Mesenchymal stem cell (in vitro differentiated cells and primary cell): ENCODE measurements at places on chromosomes 1 and 21.
A peak's percentile ranks its signal among the peaks of the same experiment; 100 is the strongest.

DNA sequence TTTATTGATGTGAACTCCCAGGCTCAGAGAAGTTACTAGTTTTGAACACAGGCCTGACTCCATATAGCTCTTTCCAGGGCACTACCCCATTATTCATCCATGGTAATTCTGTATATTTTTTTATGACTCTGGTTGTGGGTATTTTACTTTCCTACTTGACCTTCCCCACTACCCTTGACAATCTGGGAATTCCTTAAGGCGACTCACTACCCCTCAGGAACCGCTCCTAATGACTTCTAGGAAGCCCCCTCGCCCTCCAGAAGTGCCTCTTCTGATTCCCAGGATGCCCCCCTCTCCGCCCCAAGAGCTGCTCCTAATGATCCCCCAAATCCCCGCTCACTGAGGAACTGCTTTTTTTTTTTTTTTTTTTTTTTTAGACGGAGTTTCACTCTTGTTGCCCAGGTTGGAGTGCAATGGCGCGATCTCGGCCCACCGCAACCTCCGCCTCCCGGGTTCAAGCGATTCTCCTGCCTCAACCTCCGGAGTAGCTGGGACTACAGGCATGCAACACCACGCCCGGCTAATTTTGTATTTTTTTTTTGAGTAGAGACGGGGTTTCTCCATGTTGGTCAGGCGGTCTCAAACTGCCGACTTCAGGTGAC is 972 bp upstream of the KDM4A start:
- peak overlapping the region; percentile 84 for H3K27ac ChIP-seq
- peaks cover 8% of the 10 kb centered on the region for H3K4me1 ChIP-seq
- H3K27me3 ChIP-seq: peaks cover 12% of the 10 kb centered on the region
- peak; percentile 29 for DNase-seq
- peaks cover 11% of the 10 kb centered on the region for H3K36me3 ChIP-seq
- H3K4me3 ChIP-seq: peak overlapping the region; percentile 48

DNA sequence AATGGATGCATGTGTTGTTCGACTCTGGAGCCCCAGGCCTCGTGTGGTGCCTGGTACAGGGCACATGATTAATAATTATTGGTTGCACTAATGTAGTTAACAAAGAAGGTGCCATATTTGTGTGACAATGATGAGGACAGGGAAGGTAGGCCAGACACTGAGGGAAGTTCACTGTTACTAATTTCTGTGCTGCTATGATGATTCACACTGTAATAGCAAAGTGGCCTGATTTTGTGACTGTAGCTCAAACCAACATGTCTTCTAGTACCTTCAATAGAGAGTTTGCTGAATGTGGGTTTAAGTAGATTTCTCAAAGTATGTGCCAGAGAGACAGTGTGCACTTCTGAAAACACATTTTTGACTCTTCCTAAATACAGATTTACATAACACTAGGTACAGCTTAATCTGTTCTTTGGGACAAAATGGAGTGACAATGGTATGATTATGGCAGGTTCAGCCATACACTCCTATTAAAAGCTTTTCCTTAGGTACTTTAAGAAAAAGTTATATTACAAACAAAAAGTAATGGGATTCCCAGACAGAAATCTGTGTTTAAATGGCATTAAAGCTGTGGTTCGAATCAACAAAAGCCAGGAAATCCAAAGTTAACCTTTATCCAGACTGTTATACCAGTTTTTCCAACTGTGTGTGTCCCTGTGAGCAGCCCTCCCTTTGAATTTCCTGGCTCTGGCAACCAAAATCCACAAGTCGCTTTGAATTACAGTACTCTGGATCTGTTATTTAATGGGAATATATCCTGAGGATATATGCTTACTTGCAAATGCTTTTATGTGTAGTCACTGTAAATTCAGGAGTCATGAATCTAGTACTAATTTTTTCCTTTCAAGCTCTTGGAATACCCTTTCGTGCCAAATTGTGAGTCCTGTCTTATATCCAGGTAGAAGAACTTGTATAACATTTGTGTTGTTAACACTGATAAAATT is 277.1 kb upstream of the SGIP1 start:
- H3K4me1 ChIP-seq: no peaks in the 10 kb centered on the region
- no peak overlapping the region for H3K4me3 ChIP-seq
- no peaks in the 10 kb centered on the region for H3K27me3 ChIP-seq

- no peaks in the 10 kb centered on the region for H3K36me3 ChIP-seq
- no peak overlapping the region for H3K27ac ChIP-seq
- H3K4me3 ChIP-seq: no peak overlapping the region
Measured at GRCh38 chr1:163290025-163290640, 31.6 kb upstream of the NUF2 start.

GRCh38 chr1:77382366-77382765 is 100.5 kb downstream of the AK5 start:
- no peaks in the 10 kb centered on the region for H3K27me3 ChIP-seq
- peaks cover 12% of the 10 kb centered on the region for H3K4me1 ChIP-seq
- no peak for DNase-seq
- H3K36me3 ChIP-seq: no peaks in the 10 kb centered on the region

DNA sequence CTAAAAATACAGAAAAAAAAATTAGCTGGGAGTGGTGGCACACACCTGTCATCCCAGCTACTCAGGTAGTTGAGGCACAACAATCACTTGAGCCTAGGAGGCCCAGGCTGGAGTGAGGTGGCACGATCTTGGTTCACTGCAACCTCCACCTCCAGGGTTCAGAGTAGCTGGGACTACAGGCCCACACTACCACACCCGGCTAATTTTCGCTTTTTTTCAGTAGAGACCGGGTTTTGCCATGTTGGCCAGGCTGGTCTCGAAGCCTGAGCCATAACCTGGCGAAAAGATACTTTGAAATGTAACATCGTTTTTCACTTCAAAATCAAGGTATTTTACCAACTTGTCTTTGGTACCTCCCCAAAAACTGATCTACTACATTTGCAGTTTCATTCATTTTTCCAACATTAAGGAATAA is 6.1 kb downstream of the GAS5 start:
- no peak overlapping the region for H3K27ac ChIP-seq
- H3K4me3 ChIP-seq: no peak overlapping the region
- DNase-seq: no peak
- no peaks in the 10 kb centered on the region for H3K4me1 ChIP-seq
- no peaks in the 10 kb centered on the region for H3K27me3 ChIP-seq

- H3K27ac ChIP-seq: no peak overlapping the region
- DNase-seq: no peak
- peaks cover 15% of the 10 kb centered on the region for H3K4me1 ChIP-seq
- no peak overlapping the region for H3K4me3 ChIP-seq
- peaks cover 14% of the 10 kb centered on the region for H3K27me3 ChIP-seq
Measured at GRCh38 chr1:25575191-25575590, 31.8 kb downstream of the LDLRAP1 start.

- H3K4me1 ChIP-seq: peaks cover 1% of the 10 kb centered on the region
- H3K36me3 ChIP-seq: peaks cover 8% of the 10 kb centered on the region
- H3K4me3 ChIP-seq: no peak overlapping the region
- H3K27ac ChIP-seq: no peak overlapping the region
- peak; percentile 68 for DNase-seq
Measured at GRCh38 chr1:77220687-77221463, 1.6 kb upstream of the PIGK start.

GRCh38 chr1:73909043-73909562 is 288.9 kb downstream of the LRRIQ3 start:
- H3K27ac ChIP-seq: no peak overlapping the region
- H3K27me3 ChIP-seq: no peaks in the 10 kb centered on the region
- H3K4me1 ChIP-seq: no peaks in the 10 kb centered on the region

DNA sequence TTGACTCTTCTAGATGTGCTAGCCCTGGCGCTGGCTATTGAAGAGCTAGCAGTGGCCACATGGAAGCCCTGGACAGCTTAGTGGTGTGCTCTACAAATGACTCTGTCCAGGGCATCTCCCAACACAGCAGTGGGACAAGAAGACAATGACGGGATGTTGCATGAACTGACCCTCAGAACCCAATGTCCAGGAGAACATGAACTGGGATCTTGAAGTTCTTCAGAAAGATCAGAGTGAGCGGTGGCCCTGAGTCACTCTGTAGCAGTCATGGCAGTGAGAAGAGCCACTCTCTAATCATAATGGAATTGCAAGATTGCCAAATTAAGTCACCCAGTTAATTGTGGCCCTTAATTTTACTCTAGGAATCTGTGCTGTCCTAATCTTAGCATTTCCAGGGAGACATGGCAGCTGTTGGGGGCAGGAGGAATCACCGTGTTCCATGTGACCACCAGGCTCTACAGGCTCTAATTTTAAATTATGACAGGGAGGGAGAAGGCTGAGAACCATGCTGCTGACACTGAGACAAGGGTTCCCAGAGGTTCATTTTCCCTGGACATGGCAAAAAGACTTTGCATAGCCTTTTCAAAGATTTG is 10.2 kb upstream of the OBSCN start:
- DNase-seq: no peak
- H3K4me3 ChIP-seq: no peak overlapping the region
- H3K36me3 ChIP-seq: no peaks in the 10 kb centered on the region
- H3K4me1 ChIP-seq: no peaks in the 10 kb centered on the region

DNA sequence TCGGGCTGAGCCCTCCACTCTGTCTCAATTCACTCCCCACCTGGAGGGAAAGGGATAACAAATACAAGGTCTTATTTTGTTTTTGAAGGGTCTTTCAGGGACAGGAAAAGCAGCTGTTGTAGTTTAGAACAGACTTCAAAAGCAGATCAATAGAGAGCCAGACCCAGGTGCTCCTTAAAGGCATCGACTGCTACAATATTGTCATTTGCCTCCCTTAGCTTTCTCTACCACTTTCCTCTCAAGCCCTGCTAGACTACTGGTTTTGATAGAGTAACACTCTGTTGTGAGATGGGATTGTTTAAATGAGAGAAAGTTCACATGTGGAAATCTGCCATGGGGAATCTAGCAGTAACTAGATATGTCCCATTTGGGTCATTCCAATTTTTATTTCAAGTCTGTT is 24.0 kb downstream of the RGS7 start:
- H3K27me3 ChIP-seq: no peaks in the 10 kb centered on the region
- DNase-seq: no peak
- no peaks in the 10 kb centered on the region for H3K36me3 ChIP-seq
- no peaks in the 10 kb centered on the region for H3K4me1 ChIP-seq
- no peak overlapping the region for H3K4me3 ChIP-seq

GRCh38 chr1:53271446-53272090 is 33.2 kb upstream of the MAGOH start:
- no peak overlapping the region for H3K27ac ChIP-seq
- H3K4me3 ChIP-seq: no peak overlapping the region
- H3K36me3 ChIP-seq: peaks cover 20% of the 10 kb centered on the region

GRCh38 chr1:15937706-15938168 is 38.2 kb downstream of the ZBTB17 start:
- no peaks in the 10 kb centered on the region for H3K27me3 ChIP-seq
- H3K4me3 ChIP-seq: no peak overlapping the region
- peak overlapping the region; percentile 71 for H3K27ac ChIP-seq
- peaks cover 94% of the 10 kb centered on the region for H3K36me3 ChIP-seq
- DNase-seq: peak; percentile 76

GRCh38 chr1:201085902-201086735 is 26.1 kb downstream of the CACNA1S start:
- H3K4me3 ChIP-seq: no peak overlapping the region
- no peaks in the 10 kb centered on the region for H3K4me1 ChIP-seq
- H3K27me3 ChIP-seq: peaks cover 40% of the 10 kb centered on the region
- H3K27ac ChIP-seq: no peak overlapping the region

GRCh38 chr1:67719329-67720196 is 34.6 kb downstream of the GADD45A start:
- no peak for DNase-seq
- H3K4me1 ChIP-seq: peaks cover 24% of the 10 kb centered on the region
- H3K36me3 ChIP-seq: peaks cover 3% of the 10 kb centered on the region
- no peaks in the 10 kb centered on the region for H3K27me3 ChIP-seq

DNA sequence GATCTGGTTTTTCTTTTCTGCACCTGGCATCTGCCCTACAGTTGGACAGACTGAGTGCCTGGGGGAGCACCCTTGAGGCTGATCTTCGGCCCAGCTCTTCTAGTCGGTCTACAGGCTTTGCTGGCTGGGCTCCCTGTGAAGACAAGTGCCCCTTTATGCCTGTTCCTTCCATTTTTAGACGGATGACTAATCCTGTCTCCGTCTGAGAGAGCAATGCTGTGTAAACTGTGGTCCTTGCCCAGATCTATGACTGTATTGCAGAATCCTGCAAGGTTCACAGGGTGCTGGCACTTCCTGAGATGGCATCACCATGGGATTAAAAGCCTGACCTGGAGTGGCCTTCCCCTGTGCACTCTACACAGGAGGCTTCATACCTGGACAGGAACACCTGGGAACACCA is 47.6 kb upstream of the SAMD13 start:
- H3K27ac ChIP-seq: peak overlapping the region; percentile 64
- peaks cover 5% of the 10 kb centered on the region for H3K4me1 ChIP-seq
- no peaks in the 10 kb centered on the region for H3K36me3 ChIP-seq
- DNase-seq: peak; percentile 96
- no peaks in the 10 kb centered on the region for H3K27me3 ChIP-seq

GRCh38 chr1:180178511-180179161 is 24.0 kb downstream of the QSOX1 start:
- H3K27me3 ChIP-seq: no peaks in the 10 kb centered on the region
- no peaks in the 10 kb centered on the region for H3K4me1 ChIP-seq
- H3K36me3 ChIP-seq: peaks cover 36% of the 10 kb centered on the region
- H3K27ac ChIP-seq: no peak overlapping the region

- H3K27me3 ChIP-seq: peaks cover 10% of the 10 kb centered on the region
- no peak overlapping the region for H3K4me3 ChIP-seq
- peaks cover 8% of the 10 kb centered on the region for H3K4me1 ChIP-seq
- H3K36me3 ChIP-seq: no peaks in the 10 kb centered on the region
- H3K27ac ChIP-seq: no peak overlapping the region
Measured at GRCh38 chr1:7669559-7670311, 101.4 kb upstream of the VAMP3 start.

GRCh38 chr1:2311184-2312032 is 79.9 kb downstream of the MORN1 start:
- peaks cover 28% of the 10 kb centered on the region for H3K36me3 ChIP-seq
- no peaks in the 10 kb centered on the region for H3K27me3 ChIP-seq
- peak; percentile 78 for DNase-seq
